NCI-H748 treated with DMSO at 0.1 percent for 48 hours (cell line): ENCODE measurements at places on chromosomes 16 and 17.

DNA sequence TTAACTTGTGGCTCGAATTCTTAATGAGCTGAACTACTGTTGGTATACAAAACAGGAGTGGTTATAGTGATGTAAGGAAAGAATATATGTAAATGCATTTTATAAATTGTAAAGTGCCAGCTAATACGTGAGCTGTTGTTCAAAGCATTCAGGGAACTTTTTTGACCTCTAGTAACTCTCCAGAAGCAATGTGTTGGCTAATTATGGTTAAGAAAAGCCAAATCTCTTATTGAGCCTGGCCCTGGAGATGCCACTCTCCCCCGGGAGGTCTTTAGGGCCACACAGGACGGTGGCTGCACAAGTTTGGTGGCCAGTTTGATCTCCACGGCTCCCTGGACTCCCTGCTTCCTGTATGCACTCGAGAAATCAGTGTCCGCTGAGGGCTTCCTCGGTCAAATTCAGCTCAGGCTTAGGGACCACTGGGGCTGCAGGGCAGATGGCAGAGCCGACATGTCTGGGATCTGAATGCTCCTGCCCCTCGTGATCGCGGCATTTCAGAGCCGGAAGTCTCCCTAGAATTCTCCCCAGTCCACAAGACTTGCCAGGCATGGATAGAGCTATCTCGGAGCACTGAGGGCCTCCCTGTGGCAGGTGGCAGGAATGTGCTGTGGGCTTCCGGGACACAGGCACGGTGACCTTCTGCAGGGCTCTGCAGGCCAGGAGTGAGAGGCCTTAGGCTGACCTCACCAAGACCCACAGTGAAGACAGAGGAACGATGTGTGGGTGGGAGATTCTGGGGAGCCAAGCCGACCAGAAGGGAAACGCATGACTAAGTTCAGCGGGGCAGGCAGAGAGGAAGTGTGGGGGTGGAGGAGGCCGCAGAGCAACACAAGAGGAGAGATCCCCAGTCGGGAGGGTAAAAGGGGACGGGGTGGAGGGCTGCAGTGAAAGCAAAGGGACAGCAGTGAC is 18.6 kb upstream of the PITPNM3 start:
- DNase-seq, result no peak

DNA sequence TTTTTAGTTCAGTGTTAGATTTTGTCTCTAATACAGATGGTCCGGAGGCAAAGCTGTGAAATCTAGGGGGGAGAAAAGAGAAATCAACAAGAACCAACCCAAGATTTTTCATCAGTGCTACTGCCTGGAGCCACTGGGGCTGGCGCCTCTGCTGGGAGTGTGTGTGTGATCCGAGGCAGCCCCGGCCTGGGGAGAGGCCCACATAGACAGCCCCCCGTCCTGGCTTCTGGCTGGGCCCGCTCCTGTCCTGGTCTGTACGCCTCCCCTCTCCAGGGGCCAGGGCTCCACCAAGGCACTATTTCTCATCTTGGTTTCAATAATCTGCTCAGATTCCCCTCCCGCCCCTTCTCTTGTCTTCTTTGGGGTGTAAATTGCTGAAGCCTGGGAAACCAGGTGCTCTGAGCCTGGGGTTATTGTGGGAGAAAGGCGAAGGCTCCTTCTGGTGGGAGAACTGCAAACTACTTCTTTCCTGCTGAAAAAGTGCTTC is 7.8 kb downstream of the BAHCC1 start:
- DNase-seq, result no peak

DNA sequence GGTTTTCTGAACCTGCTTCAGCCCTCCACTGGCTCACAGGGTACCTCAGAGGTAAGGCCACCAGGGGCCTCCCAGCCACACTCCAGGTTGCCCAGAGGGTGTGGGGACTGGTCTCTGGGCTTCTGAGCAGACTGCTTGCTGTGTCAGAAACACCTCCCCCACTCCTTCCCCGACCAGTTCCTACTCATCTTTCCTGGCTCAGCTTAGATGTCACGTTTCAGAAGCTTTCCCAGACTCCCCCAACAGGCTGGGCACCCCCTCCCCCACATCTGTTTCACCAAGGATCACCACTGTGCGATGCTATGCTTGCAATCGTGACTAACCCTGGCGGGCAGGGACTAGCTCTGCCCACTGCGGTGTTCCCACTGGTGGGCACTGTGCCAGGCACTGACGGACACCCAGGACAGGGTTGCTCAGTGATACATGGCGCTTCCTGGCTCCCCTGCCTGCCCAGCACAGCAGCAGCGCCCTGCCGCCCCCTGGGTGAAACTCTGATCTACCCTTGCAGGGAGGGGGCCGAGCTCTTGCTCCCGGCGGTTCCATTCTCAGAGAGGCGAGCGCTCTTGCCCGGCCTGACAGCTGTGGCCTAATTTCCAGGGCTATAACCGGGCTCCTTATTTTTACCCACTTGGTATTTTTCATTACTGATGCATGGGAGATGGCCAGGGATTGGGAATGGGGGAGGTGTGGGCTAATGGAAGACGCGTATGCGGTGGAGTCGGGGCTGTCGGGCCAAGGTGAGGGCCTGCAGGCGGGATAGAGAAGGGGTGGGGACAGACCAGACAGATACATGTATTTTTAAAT is 29.4 kb upstream of the MTSS2 start:
- no peak for DNase-seq

DNA sequence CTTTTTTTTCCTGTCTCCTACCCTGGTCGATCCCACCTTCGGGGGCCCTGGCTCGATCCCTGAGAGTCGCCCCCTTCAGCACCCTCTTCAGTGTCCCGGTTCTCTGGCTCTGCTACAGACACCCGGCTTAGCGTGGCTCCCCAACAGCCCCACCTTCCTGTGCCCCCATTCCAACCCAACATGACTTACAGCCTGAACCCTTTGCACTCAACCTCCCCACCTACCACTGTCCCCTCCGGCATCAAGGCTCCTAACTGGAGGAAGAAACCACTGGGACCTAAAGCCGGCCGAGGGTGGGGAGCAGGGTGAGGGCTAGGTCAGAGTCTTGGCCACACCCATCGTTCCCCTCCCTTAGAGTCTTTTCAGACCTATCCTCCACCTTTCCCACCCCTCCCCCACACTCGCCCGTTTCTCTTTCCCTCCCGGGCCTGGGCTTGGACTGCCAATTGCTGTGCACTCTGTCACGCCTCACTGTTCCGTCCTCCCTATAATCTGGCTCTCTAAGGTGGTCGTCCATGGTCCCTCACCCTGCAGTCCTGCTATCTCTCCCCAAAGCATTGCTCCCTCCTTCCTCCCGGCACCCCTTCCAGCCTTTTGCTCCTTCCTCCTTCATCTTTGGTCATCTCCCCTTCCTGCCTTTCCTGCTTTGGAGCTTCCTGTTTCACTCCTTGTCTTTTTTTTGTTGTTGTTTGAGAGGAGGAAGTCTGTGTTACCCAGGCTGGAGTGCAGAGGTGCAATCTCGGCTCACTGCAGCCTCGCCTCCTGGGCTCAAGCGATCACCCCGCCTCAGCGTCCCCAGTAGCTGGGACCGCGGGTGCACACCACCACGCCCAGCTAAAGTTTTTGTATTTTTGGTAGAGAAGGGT is 890 bp upstream of the CLDN7 start:
- DNase-seq, result peak; percentile 32

- no peak for DNase-seq
Measured at GRCh38 chr17:7775051-7775450, 57.5 kb downstream of the DNAH2 start.

DNA sequence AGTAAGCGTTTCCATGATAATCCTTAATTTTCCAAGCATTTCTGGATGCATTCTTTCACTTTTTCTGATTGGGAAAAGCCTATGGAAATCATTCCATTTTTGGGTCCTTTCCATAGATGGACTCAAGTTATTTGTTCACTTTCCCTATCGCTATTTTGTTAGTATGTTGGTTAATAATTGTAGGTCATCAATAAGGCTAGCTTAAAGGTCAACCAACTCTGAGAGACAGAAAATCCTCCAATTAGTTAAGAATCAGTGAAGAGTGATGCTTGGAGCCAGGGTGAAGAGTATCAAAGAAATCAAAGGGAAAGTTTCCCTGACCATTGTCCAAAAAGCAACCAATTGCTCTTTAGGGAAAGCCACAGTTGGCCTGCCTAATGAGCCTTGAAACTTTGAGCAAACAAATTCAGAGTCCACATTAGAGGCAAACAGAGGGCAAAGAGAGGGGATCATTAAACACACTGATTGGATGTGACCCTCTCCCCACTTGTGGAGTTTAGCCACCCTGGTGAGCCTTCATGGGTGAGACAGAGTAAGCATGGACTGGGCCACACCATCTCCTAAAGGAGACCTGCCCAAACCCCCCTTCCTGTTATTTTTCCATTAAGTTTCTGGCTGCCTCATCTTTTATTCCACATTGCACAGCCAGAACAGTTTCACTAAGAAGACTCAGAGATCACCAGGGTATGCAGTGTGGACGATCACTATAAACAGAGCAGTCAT is 133.4 kb upstream of the DYNLRB2 start:
- DNase-seq, result no peak
